Activated naive CD8-positive, alpha-beta T cell treated with anti-CD3 and anti-CD28 coated beads, Interleukin-2, amount 50 U/mL, for 24 hours (primary cell): ENCODE measurements at places on chromosomes 6 and 20.

DNA sequence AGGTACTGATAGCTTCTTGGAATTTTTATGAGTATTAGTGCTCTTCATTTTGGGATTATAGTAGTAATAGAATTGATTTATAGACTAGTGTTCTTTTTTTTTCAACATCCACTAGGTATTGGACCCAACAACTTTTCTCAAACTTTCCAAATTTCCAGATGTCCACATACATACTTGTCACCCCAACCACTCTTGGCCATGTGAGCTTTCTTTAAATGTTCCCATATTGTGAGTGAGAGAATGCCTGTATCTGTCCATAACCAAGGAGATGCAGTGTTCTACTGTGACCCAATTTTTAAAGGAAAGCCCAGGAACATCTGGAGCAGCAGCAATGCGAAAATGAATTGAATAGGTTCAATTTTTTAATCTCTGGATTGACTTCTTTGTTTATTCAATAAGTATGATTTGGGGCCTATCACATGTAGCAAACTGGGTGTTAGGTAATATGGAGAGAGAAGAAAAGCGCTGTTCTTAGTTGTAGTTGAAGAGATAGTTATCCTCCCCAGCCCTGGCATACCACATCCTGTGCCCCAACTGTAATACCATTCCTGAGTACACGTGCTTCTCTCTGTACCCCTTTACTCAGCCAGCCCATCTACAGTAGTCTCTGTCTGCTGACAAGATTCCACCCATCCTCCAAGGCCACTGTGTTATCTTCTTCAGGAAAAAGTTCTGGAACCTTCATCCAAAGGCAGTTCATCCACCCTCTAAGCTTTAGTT, 116.8 kb upstream of the SUPT3H start:
- peak overlapping the region; percentile 23 for H3K27ac ChIP-seq
- peaks cover 52% of the 10 kb centered on the region for H3K4me1 ChIP-seq
- H3K4me3 ChIP-seq = no peak overlapping the region

DNA sequence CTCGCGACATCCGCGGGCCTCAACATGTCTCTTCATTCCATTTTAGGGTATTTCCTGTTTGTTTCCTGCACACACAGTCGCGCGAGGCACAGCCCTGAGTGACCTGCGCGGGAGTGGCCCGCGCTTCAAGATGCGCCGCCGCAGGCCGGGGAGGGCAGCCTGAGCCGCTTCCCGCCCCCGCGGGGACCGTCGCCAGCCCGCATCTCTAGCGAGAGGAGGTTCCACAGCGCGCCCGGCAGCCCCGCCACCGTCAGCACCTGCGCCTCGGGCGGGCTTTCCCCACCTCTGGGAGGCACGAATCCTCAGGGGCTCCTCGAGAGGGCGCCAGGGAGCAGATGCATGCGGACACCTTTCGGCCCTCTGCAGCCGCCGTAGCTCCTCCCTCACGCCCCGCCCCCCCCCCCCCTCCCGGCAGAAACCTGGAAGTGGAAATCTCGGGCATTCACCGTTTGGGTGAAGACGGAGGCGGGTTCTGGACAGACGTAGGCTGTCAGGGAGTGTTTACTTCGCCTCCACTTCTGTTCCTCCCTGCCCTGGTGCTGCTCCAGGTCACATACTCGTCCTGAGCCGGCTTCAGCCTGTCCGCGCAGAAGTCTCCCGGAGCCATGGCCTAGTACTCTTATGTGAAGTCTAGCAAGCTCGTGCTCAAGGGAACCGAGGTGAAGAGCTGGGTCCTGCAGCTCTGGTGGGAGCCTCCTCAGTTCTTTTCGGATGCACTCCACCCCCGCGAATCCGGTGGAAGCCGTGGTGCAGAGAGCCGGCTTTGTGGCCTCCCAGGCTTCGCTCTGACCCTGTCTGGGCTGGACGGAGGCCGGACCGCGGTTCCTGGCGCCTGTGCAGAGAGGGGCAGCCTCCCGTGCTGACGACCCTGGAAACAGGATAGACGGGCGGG, 880.5 kb upstream of the DEFB115 start:
- no peaks in the 10 kb centered on the region for H3K27me3 ChIP-seq
- peak; percentile 89 for DNase-seq
- peaks cover 39% of the 10 kb centered on the region for H3K4me1 ChIP-seq
- H3K4me3 ChIP-seq = peak overlapping the region; percentile 93
- H3K27ac ChIP-seq = peak overlapping the region; percentile 85

DNA sequence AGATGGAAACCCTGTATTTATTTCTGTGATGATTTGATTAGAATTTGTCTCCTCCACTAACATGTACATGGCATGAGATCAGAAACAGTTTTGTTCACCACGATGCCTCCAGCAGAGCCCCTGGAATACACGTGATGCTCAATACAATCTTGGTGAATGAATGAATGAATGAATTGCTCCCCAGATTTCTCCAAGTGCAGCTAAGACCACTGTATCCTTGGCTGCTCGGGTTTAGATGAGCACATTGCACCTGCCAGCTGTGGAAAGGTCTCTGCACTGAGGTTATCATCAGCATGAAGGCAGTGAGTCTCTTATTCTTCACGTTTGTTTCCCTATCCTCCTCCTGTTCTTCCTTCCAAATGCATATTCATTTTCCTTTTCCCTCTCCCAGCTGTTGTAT, 17.9 kb downstream of the CASS4 start:
- H3K36me3 ChIP-seq = peaks cover 3% of the 10 kb centered on the region
- peak overlapping the region; percentile 92 for H3K27ac ChIP-seq
- peaks cover 75% of the 10 kb centered on the region for H3K4me1 ChIP-seq
- DNase-seq = no peak

DNA sequence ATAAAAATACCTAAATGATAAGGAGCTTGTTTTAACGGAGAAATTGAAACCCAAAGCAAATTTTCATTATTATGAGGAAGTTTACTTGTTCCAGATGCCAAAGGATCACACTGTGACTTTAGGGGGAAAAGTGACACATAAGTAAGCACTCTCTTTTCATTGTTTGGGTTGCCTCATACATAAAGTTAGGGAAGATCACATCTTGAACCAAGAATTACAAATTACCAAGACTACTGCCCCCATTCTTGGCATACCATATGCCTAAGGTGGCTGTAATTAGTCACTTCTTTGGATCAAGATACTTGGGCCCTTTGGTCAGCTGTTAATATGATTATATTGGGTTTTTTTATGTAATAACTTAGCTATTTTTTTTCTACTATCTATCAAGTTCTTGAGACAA, 269.0 kb downstream of the COL12A1 start:
- no peak overlapping the region for H3K27ac ChIP-seq
- no peak for DNase-seq
- H3K36me3 ChIP-seq = no peaks in the 10 kb centered on the region
- no peak overlapping the region for H3K4me3 ChIP-seq
- no peaks in the 10 kb centered on the region for H3K4me1 ChIP-seq
- no peaks in the 10 kb centered on the region for H3K27me3 ChIP-seq

DNA sequence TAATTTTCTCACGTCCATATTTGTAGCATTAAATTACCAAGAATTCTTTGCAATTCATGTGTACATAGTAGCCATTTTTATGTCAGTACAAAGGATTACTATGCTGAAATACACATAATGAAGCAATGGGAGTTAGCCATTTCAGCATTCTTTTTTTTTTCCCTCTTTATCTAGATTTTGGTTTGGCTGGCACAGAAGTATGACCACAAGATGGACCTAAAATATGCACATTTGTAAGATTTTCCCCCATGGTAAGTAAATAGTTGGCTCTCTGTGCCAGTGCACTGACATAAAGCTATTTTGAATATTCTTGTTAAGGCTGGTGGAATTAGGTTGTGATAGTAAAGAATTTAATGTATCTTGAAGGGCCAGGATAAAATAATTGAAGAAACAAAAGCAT, 486.1 kb upstream of the BTBD3 start:
- H3K36me3 ChIP-seq = no peaks in the 10 kb centered on the region
- H3K4me3 ChIP-seq = no peak overlapping the region
- no peak for DNase-seq
- no peaks in the 10 kb centered on the region for H3K4me1 ChIP-seq

DNA sequence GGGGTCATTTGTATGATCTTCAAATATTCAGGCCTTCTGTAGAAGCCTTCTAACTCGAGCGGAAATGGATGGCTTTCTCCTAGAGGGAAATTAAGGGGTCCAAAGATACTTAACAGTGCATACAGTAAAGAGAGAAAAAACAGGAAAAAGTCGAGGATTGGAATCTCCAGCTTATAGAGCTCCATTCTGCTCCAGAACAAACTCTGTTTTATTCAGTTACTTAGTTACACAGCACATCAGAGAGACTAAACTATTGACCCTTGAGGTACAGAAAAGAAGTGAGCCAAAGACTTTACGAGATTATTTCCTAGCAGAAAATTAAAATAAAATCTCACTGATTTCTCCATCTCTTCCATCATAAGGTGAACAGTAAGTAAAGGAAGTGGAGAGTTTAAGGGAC, 43.8 kb upstream of the DSE start:
- no peaks in the 10 kb centered on the region for H3K27me3 ChIP-seq
- H3K4me3 ChIP-seq = no peak overlapping the region
- H3K27ac ChIP-seq = no peak overlapping the region
- H3K36me3 ChIP-seq = no peaks in the 10 kb centered on the region
- no peak for DNase-seq

DNA sequence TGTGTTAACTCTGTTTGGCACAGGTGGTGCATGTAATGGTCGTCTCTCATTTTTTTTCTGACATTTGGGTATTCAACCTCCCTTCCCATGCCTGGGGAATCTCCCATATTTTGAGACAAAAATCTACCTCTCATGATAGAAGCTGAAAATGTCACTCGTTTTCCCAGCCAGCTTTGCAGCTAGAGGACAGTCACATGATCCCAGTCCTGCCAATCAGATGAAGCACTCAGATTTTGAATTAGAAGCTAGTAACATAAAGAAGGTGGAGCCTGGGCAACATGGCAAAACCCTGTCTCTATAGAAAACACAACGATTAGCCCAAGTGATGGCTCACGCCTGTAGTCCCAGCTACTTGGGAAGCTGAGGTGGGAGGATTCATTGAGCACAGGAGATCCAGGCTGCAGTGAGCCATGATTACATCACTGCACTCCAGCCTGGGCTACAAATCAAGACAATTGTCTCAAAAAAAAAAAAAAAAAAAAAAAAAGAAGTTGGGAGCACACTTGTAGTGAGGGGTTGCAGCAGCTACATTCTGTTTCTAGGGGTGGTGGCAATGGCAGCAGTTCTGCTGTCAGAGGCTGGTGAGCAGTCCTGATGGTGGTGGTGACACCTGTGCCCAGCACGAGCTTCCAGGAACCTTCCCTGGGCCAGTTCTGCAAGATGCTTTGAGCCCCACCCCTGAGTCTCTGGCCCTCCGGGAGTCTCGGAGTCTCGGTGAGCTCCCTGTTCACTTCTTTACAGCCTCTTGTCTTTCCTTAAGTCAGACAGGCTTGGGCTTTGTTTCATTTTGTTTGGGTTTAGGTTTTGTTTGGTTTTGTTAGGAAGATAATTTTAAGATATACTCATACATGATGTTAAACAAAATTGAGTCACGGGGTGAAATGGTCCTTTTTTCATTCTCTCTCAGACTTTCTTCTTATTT, 94.1 kb upstream of the KCNG1 start:
- no peaks in the 10 kb centered on the region for H3K36me3 ChIP-seq
- DNase-seq = no peak
- no peak overlapping the region for H3K27ac ChIP-seq
- peaks cover 2% of the 10 kb centered on the region for H3K4me1 ChIP-seq
- no peak overlapping the region for H3K4me3 ChIP-seq

GRCh38 chr20:34420146-34420545, 57.1 kb downstream of the ITCH start:
- no peak overlapping the region for H3K4me3 ChIP-seq
- H3K4me1 ChIP-seq = peaks cover 16% of the 10 kb centered on the region
- DNase-seq = no peak
- no peaks in the 10 kb centered on the region for H3K27me3 ChIP-seq

DNA sequence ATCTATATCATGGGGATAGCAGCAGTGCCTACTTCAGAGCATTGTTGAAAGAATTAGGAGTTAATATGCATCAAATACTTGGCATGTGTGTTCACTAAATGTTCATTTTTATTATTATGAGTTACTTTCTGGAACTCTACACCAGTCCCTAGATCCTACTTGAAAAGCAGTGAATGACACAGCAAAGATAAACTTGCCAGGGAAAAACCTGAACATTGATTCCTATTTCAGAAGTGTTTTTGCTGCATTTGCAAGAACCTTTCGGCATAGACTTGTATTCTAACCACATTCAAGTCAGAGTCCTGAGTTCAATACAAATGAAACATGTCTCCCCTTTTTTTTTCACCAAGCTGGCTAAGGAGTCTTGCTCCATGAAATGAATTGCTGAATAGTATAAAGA, 187.4 kb upstream of the TAB2 start:
- H3K27me3 ChIP-seq = no peaks in the 10 kb centered on the region
- no peak for DNase-seq
- no peaks in the 10 kb centered on the region for H3K36me3 ChIP-seq
- no peak overlapping the region for H3K4me3 ChIP-seq
- no peak overlapping the region for H3K27ac ChIP-seq

- no peak overlapping the region for H3K4me3 ChIP-seq
- no peak overlapping the region for H3K27ac ChIP-seq
- DNase-seq = no peak
- H3K27me3 ChIP-seq = peaks cover 16% of the 10 kb centered on the region
Measured at GRCh38 chr6:129243377-129243776, 360.4 kb downstream of the LAMA2 start.

GRCh38 chr6:12567682-12568081, 148.9 kb upstream of the PHACTR1 start:
- no peak for DNase-seq
- no peak overlapping the region for H3K4me3 ChIP-seq
- H3K27ac ChIP-seq = no peak overlapping the region

DNA sequence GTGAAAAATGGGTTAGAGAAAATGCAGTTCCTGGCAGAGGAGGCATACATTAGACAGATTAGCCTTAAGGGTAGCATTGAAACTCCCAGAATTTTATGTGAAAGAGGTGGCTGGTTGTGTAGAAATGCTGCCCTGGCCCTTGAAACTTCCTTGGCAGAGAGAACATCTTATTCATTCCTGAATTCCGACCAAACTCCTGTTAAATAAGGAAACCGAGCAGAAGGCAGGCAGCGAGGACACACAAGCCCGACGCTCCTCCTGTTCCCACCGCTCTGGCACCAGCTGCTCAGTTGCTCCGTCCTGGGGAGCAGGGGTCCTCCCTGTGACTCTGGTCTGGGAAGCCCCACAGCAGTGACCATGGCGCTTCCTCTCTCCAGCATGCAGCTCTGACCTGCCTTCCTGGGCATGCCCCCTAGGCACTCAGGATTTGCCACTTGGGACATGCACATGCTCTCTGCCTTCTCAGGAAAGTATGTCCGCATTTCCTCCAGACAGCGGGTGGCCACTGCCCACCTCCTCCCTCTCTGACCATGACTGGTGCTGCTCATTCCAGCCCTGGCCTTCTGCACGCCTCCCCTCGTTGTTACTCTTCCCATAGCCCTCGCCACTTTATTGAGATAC, 35.2 kb upstream of the CLDN20 start:
- peaks cover 2% of the 10 kb centered on the region for H3K27me3 ChIP-seq
- peaks cover 16% of the 10 kb centered on the region for H3K4me1 ChIP-seq
- H3K4me3 ChIP-seq = no peak overlapping the region
- no peak overlapping the region for H3K27ac ChIP-seq
